ENCODE measurements at places on chromosomes 6 and 20.

DNA sequence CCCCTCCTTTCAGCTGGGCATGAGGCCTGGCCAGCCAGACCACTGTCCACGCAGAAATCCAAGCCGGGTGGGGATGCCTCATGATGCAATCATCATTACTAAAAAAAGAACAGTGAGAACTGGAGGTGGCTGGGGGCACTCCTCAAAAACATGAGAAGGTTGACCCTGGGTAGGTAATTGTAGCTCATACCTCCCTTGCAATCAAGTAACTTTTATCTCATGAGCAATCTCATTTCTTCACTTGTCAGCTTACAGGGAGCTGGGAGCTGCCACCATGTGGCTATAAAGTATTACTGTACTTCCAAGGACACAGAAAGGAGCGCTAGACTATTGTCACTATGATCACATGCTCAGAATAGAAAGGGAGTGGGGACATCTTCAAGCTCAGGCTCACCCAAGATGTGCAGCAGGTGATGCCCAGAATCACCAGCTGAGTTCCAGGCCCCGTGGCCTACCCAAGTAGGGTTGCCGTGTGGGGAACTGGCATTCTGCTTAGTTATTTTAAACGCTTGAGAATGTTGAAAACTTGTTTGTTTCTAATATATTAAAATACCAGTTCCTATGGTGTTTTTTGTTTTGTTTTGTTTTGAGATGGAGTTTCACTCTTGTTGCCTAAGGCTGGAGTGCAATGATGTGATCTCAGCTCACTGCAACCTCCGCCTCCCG lies 3.0 kb upstream of the CDH26 start:
- no peak for DNase-seq

DNA sequence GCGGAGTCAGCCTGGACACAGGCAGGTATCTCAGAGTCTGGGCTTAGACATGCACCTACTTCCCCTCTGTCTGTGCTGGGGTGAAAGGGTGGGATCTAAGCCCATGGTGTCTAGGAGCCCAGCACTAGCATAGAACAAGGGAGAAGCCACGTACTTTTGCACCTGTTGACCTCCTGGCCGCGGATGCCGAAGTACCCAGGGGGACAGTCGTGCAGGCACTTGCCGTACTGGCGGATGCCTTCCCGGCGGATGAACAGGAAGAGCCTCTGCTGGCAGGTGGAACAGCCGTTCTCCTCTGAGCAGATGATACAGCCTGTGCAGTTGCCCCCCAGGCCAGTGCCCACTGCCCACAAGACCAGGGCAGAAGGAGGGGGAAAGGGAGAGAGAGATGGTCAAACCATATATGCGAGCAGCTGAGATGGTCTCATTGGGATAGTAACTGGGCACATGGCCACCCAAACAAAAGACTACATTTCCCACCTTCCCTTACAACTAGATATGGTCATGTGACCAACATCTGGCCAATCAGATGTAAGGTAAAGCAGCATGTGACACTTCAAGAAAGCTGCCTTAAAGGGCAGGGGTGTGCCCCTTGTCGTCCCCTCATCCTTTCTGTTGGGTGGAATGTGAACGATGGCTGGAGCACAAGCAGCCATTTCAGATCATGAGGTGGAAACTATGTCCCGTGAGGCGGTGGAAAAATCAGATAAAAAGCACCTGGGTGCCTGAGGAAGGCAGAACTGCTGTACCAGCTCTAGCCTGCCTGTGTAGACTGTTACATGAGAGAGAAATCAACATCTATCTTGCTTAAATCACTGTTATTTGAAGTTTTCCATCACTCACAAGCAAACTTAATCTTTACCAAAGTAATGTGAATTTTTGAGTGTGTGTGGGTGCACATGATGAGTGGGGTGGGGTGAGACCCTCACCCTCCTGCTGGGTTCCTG lies 34.0 kb downstream of the RSPO4 start:
- no peak for DNase-seq

DNA sequence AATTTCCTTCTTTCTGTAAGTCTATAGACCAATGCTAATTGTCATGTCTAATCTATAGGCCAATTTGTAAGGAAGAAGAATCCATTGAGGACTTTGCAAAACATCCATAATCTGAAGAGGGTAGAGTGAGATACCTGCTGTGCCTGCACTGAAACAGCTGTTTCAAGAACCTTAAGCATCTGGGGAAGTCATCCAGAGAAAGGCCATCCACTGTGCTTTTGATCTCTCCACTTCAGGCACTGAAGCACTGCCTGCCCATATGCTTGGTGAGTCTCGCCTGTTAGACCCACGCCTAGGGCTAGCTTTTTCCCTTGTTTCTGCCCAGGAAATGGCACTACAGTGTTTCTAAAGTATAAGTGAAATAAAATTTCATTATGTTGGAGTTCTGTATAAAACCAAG lies 921.8 kb upstream of the EPHA7 start:
- no peak for DNase-seq

DNA sequence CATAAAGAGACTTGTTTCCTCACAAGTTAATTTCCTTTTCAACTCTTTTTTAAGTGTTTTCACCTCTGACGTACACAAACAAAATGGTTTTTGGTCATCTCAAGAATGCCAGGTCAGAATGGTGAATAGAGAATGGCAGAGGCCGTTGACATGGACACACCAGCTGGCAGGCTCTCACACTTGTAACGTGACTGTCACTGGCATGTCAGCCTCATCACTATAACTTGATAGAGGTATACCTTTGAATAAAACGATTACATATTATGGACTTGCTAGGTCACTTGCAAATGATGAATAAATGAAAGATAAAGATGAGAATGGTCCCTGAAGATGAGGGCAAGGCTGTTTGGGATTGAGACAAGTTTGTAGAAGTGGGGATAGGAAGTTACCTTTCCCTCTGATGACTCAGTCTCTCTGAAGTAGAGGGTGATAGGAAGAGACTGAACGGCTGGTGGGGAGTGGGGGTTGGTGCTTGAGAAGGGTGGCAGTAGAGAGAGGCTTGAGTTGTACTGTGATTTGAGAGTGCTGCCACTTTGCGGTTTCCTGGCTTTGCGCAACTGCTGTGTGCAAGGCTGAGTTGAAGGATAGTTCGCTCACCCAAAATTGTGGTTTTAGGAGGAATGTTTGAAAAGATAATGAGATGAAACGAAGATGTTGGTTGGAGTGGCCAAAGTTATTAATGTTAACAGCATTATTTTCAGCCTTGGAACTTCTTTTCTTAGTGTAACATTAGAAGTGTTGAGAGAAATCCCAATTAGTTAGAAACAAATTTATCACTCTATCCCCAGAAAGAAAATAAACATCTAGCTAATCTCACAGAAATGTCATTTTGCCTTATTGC lies 30.3 kb downstream of the TBPL1 start:
- DNase-seq: no peak

- no peak for DNase-seq
Measured at GRCh38 chr6:150195996-150196417, 53.2 kb downstream of the PPP1R14C start.

DNA sequence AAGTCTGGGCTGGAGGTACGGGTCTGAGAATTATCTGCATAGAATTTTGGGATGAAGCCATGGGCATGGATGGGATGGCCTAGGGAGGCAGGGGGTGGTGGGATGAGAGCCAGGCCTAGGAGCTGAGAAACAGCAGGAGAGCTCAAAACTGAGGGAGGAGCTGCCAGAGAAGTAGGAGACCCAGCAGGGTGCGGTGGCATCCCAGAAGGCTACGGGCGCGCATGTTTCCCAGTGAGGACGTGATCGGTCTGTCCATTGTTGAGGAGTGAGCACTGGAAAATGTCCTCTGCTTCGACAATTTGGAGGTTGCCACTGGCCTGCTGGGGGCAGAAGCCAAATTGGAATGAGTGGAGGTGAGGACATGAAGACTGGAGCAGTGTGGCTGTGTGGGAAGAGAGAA lies 14.5 kb upstream of the MROH8 start:
- DNase-seq: no peak

- no peak for DNase-seq
Measured at GRCh38 chr6:31901953-31902643, at the start of gene ZBTB12. TSS of gene ZBTB12 (minus strand) at chr6:31902086. CDS start at chr6:31901305, 781 bp downstream.

- DNase-seq: no peak
Measured at GRCh38 chr6:45822246-45822812, 193.3 kb downstream of the CLIC5 start.

- DNase-seq: no peak
Measured at GRCh38 chr6:165895421-165896165, 232.6 kb upstream of the PDE10A start.

- DNase-seq: no peak
Measured at GRCh38 chr6:115753446-115753845, 307.2 kb downstream of the FRK start.

DNA sequence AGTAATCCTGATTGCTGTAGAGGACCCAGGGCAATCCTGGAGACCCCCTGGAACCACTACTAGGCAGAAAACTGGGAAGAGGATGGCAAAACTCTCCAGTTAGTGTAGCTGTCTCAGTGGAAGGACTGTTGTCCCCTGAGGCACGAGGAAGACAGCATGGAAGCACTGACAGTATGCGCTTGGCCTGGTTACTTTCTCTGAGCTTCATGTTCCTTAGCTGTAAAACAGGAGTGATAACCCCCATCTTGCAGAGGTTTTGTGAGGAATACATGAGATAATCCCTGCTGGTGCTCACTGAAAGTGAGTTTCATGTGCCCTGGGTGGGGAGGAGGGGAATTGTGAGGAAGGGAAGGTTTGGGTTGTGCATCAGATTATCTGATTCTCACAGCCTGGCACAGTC lies 3.2 kb downstream of the NT5E start:
- no peak for DNase-seq

GRCh38 chr6:12890171-12890790 lies 173.7 kb downstream of the PHACTR1 start:
- DNase-seq: no peak

- DNase-seq: no peak
Measured at GRCh38 chr20:15364781-15365180, 1027.4 kb upstream of the FLRT3 start.

GRCh38 chr20:3679749-3680700 lies 1.8 kb downstream of the ADAM33 start:
- no peak for DNase-seq

DNA sequence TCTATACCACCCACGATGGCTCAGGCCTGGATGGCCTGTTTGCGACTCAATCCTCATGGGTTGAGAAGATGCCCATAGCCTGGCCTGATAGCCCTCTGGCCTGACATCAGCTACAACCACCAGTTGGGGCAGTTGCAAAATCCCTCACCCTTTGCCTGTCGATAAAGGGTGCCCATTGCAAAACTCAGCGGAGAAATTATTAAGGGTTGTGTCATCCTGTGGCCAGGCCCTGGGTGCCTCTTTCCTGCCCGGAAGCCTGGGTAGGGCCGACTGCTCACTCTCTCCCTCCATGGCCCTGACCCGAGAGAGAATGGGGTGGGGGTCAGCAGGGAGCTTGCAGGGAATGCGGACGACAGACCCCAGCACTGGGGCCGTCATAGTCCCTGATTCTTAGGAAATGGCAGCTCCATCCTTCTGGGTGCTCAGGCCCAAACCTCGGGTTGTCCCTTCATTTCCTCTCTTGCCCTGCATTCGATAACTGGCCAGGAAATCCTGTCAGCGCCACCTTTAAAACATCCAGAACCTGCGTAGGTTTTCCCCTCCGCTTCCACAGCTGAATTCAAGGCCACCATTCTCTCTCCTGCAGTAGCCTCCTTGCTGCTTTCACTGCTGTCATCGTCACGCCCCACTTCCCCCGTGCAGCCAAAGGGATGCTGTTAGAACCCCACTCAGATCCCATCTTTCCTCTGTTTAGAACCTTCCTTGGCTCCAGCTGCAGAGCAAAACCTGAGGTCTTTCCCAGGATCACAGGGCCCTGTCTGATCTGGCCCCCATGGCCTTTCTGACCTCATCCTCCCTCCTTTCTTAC lies 31.1 kb downstream of the CEBPB start:
- DNase-seq: no peak

DNA sequence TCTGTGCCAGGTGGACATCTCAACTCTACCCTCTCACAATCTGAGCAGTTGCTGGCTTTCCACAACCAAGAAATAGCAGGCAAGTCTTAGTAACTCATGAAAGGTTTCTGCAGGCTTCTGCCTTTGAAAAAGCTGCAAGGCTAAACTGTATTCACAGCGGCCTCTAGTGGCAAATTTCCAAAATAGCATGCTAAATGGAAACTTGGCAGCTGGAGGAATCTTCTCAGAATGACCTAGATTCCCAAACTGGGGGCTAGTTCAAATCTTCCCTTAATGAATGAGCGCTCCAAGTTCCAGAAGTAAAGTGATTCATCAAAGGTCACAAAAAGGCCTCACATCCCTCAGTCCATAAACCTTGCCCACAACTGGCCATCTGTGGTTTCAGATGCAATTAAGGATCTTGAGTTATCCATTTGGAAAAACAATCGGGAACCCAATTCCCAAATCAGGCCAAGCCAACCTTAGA lies 11.9 kb upstream of the CPNE5 start:
- DNase-seq: no peak

DNA sequence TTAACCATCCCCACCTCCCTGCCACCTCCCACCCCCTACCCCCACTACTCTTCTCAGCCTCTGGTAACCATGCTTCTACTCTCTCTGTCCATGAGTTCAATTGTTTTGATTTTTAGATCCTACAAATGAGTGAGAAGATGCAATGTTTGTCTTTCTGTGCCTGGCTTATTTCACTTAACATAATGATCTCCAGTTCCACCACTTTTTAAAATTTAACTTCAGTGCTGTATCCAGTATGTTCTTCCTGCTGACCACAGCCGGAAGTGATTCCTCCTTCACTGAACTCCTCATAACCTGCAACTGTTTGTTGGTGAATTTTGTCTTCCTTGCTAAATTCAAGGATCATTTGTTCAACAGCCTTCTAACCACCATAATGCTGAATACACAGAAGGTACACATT lies 3.9 kb downstream of the MAP7 start:
- no peak for DNase-seq

- DNase-seq: no peak
Measured at GRCh38 chr20:63802469-63803240, 28.4 kb downstream of the ZBTB46 start.

DNA sequence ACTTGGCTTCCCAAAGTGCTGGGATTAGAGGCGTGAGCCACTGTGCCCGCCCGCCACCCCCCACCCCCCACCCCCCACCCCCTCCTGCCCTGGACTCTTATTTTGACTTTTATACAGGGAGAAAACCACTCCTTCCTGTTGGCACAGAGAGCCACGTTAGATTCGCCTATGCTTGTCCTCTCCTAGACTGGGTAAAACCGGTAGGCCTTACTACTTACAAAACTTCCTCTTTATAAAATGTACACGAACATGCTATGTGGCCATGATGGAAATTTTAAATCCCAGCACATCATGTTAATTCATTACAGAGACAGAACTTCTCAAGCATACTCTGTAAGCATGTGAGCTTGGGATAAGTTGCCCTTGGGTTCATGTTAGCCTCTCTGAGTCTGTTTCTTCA lies 124.2 kb downstream of the SLC24A3 start:
- no peak for DNase-seq

DNA sequence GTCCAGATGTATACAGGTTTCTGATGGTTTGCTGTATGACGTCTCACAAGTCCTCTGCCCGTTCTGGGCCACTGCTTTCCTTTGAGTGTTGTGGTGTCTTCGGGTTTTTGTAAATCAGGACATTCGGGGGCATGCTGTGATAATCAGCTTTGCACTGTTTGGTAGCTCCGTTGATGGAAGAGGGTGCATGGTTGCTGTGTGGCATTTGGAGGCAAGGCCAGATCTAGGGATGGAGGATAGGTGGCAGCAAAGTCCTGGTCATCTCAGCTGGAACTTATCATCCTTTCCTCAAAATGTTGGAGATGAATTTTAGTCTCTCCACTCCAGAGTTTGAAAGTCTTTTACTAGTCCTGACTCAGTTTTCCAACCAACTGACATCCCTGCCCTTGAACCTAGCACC lies 91.0 kb downstream of the SCP2D1 start:
- no peak for DNase-seq

- DNase-seq: no peak
Measured at GRCh38 chr6:165183071-165183470, 126.3 kb downstream of the C6orf118 start.
